ENCODE measurements at places on chromosomes 4 and X. TPM values are rescaled to one million over a fixed set of nuclear protein-coding genes. Genes with fewer than 3 reads are reported as not detected.

GRCh38 chr4:138902705-138903104 lies 112.9 kb upstream of the NOCT start:
- no peak for DNase-seq

DNA sequence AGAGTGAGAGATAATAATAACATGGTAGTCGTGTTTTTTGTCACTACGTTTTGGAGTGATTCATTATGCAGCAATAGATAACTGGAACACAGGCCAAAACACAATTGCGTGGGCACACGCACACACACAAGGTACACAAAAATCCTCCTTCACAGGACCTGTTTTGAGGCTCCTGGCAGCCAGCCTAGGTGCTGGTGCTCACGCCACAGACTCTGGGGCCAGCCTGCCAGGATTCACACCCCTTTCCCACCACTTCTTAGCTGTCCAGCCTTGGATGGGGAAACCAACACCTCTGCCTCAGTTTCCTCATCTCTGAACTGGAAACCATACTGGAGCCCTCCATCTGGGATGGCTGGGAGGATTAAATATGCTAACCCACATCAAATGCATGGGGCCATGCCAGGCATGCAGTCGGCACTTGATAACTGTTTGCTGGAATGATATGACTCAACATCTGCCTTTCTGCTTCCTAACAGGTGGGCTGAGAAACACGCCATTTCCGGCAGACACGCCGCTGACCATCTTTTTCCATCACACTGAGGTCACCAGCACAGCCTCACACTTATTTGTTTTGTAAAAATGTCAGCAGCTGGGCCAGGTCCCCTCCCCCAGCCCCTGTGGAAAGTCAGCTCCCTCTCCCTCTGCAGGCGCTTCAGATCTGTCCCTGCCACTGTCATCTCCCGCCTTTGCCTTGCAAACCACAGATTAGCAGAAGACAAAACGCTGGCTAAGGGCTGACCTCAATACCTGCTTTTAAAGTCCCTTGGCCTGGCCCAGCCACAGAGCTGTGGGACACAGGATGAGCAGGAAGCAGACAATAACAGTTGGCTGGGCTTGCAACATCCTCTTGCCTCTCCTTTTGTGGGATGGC lies 237.5 kb downstream of the BCOR start:
- DNase-seq = peak; percentile 73

- DNase-seq = no peak
These were observed 249.1 kb upstream of the DIAPH2 start for GRCh38 chrX:96435378-96436035.

DNA sequence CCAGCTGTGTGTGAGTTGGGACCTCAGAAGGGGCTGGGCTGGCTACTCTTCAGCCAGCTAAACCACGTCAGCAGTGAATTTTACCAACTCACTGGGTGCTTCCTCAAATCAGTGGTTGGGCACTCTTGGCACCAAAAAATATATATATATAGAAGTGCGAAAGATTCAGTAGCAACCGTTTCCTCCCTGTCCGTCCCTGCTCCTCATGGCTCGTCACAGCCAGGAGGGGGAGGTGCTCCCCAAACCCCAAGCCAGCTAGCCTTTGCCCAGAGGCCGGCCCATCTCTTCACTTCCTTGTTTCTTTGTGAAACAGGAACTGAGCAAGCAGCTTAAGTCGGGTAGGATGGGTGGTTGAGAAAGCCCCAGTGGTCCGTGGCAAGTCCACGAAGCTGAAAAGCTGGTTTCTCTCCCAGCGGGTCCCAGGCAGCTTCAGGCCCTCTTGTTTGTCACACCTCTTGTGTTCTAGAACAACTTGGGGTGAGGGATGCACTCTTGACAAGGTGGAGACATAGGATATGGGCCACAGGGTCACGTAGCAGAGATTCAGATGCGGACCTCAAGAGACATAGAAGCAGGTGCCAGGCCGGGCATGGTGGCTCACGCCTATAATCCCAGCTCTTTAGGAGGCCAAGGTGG lies 6.8 kb upstream of the SASH3 start:
- no peak for DNase-seq

CYLC1 gene
- total RNA-seq = not detected

DNA sequence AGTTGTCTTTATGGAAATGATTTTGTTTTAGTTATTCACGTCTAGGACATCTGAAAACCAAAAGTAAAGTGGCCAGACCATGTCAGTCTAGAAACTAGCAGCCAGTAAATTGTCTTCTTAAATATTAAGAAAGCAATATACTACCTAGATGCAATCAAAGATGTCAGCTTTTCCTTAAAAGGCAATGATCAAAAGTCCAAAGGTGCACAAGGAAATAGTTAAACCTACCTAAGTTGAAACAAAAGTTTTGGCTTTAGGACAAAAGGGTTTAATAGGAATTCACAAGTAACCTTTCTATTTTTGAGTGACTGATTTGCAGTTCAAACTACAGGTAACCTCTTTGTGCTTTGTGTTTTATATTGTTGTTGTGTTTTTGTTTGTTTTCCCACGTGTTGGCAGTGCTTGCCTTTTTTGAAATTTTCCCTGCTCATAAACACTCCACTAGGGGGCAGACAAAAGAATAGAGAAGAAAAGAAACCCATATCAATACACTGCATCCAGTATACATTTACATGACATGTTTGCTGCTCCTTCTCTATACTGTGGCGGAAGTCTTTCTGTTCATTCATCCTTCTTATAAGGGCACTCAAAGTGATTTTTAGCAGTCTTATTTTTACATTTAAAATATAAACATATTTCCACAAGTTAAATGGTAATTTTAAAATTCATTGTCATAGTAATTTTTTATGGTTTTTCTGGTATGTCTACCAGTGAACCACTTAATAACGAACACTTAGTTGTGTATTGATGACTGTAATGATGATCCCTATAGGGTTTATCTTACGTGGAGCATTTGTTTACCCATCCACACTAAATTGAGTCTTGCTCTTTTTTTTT lies 62.7 kb downstream of the GAB1 start:
- peak; percentile 75 for DNase-seq
